ENCODE measurements at places on chromosomes 6 and 20.

GRCh38 chr6:133396233-133396983 is 155.3 kb downstream of the EYA4 start:
- no peak for DNase-seq

GRCh38 chr20:34579191-34579978 is 20.9 kb downstream of the MAP1LC3A start:
- DNase-seq, result no peak

DNA sequence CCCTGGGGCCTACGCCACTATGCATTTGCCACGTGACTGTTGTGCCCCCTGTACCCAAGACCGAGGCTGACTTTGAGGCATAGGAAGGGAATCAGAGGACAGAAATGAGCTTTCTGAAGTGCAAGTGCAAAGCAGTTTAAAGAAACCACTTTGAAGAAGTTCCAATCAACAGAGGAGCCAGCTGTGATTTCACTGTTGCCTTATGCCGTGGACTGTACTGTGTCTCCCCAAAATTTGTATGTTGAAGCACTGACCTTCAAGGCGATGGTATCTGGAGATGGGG is 111.1 kb downstream of the JPH2 start:
- DNase-seq, result no peak

DNA sequence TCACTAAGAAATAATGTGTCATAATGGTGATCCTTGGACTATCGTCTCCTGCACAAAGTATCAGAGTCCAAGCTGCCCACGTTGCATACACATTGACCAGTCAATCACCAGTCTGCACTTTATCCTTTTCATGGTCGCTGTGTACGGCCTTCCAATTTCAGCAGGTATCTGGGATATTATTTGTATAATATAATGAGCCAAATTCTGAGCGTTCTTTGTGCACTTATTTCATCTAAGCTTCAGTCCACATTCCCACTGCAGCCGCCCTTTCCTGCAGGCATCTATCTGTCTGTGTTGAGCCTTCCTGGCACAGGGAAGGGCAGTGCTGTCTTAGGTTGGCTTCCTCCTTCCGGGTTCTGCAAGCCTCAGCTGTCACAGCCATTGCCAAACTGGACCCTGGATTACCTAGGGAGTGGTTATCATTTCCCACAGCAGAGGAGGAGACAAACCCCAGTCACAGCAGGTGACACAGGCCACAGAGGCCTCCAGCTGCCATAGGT is 174.3 kb downstream of the TTLL2 start:
- no peak for DNase-seq

- no peak for DNase-seq
These were observed 417.2 kb upstream of the SULF2 start for GRCh38 chr20:48202334-48203113.

GRCh38 chr20:52869698-52870501 is 102.3 kb upstream of the TSHZ2 start:
- DNase-seq, result no peak

DNA sequence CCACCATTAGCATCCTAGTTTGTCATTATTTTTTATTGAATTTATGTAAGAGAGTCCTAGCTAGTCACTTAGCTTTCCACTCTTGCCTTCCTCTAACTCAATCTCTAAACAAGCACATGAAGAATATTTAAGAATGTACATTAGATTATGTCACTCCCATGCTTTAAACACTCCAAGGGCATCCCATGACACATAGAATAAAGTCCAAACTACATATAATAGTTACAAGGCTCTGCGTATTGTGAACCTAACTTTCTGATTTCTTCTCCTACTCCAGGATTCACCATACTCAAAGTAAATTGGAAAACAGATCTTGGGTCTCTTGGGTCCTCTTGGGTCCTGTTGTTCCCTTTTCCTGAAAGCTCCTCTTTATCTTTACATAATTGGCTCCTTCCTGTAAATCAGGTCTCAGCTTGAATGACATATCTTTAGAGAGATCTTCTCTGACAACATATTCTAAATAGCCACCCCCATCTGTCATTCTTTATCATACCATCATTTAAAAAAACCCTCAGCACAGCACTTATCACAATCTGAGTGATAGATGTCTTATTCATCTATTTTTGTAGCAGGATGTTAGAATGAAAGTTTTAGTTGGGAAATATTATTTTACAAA is 1042.4 kb upstream of the FLRT3 start:
- no peak for DNase-seq

- no peak for DNase-seq
These were observed 255.3 kb upstream of the POU3F2 start for GRCh38 chr6:98579079-98579478.

DNA sequence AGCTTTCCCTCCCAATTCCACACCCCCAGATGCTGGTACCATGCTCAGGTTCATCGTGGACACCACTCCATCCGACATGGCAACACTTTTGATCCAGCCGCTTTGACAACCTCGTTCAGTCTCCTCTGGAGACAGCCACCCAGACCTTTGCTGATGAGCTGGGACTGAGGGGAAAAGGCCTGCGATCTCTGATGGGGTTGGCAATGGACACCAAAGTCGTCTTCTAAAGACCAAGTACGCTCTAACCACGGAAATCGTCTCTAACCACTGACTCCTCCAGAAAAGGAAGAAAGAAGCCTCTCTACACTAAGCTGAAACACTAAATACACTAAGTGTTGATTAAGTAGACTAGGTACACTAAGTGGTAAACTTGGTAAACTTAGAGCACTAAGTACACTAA is 26.1 kb upstream of the HLA-E start:
- no peak for DNase-seq

GRCh38 chr6:88499845-88500699 is 333.9 kb upstream of the CNR1 start:
- no peak for DNase-seq

Measured in CD4-positive, CD25-positive, alpha-beta regulatory T cell (primary cell).